Left ventricle myocardium superior (tissue), 1 donor: ENCODE measurements at places on chromosomes 1 and 21.

DNA sequence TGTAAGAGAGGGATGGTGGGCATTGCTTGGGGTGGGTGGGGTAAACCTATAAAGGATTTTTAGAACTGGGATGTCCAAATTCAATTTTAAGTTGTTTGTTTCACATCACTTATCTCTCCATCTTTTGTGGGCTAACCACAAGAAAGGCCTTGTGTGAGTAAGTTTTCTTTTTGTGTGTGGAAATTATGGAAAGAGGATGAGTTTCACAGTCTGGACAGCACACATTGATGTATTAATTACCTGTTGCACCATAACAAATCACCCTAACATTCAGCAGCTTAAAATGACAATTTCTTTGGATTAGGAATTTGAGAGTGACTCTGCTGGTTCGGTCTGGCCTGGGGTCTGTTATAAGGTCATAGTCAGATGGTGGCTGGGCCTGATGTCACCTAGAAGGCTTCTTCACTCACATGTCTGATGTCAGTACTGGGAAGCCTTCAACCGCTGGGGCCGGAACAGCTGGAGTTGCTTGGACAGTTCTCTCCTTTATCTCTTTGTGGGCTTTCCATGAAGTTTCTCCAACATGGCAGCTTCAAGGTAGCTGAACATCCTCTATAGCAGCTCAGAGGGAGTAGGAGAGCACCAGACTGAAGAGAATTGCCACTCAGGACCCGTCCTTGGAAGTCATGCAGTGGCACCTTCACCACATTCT lies 2.0 kb upstream of the COL9A2 start:
- no peak for DNase-seq

DNA sequence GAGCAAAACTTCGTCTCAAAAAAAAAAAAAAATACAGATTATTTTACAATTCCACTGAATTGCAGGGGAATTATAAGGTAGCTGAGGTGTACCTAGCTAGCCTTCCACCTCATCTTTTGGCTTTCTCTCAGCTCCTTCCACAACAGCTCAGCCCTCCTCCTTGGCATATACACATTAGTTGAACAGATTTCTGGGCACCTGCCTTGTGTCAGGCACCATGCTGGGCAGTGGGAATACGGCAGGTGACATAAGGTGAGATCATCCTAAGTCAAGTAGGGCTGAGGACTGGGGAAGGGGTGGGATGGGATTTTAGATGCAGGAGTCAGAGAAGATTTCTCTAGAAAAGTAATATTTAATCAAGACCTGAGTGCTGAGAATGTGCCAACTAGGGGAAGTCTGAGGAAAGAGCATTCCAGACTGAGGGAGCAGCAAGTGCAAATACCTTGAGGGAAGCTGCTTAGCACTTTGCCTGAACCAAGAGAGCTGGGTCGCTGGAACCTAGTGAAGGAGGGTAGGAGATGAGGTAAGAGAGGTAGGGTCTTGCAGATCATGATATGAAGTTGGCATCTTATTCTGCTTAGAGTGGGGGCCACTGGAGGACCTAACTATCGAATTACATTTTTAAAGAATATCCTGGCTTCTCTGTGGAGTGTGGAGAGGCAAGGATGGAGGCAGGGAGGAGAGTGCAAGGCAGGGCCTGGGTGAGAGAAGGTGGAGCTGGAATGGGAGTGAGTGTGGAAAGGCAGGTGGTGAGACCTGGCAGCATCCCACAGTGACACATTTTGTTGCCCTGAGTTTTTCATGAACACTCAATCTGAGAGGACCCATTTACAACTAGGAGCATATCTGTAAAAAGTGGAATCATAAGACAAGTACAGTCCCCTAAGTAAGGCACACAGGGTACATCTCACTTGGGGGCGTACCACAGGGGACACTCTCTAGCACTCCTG lies 28.2 kb downstream of the LAMC2 start:
- DNase-seq = no peak

DNA sequence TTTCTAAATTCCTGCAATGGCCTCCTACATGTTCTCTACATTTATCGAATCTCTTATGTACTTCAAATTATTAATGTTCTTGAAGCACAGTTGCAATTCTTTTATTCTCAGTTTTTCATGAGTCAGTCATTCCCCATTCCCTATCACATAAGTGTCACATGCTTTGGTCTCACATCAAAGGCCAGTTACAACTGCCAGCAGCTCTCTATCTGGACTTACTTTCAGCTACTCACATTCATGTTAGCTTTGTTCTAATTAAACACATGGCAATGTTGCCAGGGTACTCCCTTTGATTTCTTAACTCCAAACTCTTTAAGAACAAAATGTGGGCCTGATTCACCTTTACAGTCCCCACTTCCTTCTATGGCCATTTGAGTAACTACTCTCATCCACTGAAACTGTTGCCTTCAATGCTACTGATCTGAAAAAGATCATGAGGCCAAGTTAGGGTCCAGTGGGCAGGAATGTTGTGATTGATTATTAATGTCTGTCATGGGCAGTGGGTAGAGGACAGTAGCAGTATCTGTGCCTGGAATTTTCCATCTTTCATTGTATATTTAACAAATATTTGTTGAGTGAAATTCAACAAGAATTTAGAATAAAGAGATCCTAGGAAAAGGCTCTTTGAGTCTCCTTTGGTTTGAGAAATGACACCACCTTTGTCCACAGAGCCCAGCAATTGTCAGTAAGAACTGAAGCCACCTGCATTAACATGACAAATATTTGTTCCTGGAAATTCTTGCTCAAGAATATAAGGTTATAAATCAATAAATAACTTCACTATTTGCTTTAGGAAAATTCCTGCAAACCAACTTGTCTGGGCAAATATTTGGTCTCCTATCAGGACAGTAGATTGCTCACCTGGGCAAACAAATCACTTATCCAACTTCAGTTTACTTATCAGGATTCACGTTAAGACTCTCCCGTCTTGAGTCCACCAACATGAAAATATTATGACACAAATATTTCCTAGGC lies 153.6 kb upstream of the SAMSN1 start:
- no peak for DNase-seq

- DNase-seq = no peak
Observed at GRCh38 chr1:154198756-154199562, 7.1 kb upstream of the TPM3 start.

DNA sequence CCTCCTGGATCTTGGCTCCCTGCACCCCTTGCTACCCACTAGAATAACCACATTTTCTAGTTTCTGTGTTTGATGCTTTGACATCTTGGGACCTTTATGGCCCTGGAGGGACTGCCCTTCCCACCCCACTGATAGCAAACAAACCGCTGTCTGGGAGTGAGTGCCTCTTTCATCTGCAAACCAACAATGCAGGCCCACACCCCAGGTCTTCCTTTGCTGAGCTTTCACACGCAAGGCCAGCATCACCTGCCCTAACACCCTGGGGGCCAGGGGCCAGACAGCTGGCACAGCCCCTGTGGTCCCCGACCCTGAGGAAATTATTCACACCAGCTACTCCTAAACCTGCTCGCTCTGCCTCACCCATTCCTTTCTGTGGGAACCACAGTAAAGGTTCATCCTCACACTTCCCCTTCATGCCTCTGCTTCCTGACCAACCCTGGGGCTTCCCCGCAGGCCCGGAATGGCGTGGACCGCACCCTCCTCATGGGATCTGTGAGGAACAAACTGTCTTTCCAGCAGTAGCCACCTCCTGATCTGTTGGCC lies 15.4 kb downstream of the SLC2A7 start:
- peak; percentile 63 for DNase-seq

GRCh38 chr1:41862384-41863221 lies 56.1 kb downstream of the HIVEP3 start:
- DNase-seq = no peak

- DNase-seq = no peak
Observed at GRCh38 chr1:219322766-219323165, 149.1 kb downstream of the LYPLAL1 start.

DNA sequence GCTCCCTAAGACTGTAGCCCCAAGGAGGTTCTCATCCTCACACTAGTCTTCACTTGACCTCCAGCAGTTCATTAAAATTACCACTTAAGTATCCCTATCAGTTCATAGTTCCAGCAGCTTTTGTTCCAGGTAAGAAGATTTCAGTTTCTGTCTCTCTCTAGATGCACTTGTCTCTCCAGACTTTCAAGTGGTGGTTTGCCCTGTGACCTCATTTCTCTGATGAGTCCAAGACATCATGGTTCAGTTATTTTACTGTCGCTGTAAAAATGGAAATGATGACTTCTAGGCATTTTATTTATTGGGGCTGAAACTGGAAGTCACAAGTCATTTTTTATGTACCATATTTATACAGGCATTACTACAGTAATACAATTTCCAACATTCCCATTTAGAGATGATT lies 17.9 kb upstream of the RGS18 start:
- DNase-seq = no peak

GRCh38 chr21:27108228-27108627 lies 141.3 kb upstream of the ADAMTS5 start:
- DNase-seq = no peak

- peak; percentile 47 for DNase-seq
Observed at GRCh38 chr1:206935491-206936067, 10.7 kb downstream of the PIGR start.

GRCh38 chr1:206716870-206717673 lies 32.4 kb downstream of the MAPKAPK2 start:
- no peak for DNase-seq

DNA sequence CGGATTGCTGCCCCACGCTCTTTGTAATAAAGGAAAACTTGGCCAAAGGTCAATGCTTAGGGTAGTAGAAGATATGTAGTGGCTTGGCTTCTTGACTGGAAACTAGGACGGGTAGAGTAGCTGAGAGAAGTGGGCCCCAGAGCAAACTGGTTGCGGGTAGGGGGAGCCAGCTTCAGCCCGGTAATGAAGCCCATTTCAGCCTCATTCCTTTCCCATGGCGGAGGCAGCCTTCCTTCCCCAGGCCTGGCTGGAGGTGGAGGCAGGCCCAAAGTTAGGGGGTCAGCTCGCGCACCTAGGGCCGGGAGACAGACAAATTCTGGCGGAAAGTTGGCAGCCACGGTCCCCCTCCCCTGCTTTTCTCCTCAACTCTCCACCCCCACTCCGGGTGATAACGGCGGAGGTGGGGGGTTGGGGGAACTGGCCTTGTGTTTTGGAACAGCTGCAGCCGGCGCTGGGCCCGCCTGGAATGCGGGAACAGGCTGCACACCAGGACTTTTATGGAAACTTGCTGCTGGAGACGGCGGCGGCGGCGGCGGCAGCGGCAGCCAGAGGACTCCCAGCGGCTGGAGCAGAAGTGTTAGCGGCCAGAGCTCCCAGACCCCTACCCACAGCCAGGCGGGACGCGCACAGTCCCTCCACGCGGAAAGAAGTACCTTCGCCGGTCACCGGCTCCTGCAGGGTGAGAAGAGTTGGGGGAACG lies at the start of gene NEXN:
Gene NEXN, plus strand, starts transcription at position 544 of the 700 bp plus-strand sequence. CDS start 27,483 bp downstream, outside the sequence.
- DNase-seq = peak; percentile 94

DNA sequence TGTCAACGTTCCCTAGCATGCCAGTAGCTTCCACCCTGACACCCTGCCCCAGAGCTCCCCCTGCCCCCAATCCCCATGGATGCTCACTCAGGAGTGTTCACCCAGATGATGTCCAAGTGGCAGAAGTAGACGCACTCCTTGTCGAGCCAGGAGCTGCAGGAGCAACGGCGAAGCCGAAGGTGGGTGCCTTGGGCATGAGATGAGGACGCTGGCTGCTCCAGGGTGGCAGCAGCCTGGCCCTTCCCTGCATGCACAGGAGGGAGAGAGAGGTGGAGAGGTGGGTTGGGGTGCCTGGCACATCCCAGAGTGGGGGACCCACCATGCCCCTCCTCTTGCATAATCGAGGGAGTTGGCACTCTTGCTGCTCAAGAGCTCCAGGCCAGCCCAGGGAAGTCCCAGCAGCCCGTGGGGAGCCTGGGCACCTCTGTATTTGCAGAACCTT lies 502 bp downstream of the EDN2 start:
- no peak for DNase-seq

DNA sequence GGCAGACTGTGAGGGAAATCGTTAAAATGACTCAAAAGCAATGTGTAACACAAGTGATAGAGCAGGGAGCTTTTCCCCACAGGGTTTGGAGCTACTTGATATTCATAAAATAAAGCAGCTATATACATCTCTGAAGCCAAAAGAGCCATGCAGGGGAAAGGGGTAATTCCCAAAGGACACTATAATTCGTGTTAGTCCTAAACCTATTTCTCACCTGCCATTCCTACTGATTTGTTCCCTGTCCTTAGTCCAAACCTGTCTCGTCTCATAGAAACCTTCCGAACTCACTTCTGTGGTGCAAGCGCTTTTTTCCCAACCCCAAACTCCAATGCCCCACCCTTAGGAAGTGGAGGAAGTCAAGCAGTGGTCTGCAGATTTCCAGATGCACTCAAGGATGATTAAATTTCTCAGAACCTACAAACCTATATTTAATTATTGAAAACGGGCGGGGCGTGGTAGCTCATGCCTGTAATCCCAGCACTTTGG lies 946 bp upstream of the HNRNPR start:
- no peak for DNase-seq

DNA sequence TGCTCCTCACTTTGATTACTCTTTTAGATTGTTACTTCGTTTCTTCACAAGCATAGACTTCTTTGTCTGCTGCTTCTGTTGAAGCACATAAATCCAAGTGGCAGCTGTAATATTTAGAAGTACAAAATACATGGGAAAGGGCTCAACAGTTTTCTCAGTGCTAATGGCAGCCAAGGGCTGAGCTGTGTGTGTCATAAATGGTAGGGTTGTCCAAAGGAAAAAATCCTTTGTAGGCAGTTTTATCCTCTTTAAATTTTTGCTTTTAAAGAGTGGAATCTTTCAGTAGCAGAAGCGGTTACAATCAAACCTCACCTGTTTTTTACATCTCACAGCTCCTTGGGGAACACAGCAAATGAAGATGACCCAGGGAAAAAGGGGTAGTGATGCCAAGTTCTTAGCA lies 650.8 kb downstream of the PLPP3 start:
- no peak for DNase-seq

- DNase-seq = no peak
Observed at GRCh38 chr1:161382214-161383019, 14.7 kb upstream of the CFAP126 start.

DNA sequence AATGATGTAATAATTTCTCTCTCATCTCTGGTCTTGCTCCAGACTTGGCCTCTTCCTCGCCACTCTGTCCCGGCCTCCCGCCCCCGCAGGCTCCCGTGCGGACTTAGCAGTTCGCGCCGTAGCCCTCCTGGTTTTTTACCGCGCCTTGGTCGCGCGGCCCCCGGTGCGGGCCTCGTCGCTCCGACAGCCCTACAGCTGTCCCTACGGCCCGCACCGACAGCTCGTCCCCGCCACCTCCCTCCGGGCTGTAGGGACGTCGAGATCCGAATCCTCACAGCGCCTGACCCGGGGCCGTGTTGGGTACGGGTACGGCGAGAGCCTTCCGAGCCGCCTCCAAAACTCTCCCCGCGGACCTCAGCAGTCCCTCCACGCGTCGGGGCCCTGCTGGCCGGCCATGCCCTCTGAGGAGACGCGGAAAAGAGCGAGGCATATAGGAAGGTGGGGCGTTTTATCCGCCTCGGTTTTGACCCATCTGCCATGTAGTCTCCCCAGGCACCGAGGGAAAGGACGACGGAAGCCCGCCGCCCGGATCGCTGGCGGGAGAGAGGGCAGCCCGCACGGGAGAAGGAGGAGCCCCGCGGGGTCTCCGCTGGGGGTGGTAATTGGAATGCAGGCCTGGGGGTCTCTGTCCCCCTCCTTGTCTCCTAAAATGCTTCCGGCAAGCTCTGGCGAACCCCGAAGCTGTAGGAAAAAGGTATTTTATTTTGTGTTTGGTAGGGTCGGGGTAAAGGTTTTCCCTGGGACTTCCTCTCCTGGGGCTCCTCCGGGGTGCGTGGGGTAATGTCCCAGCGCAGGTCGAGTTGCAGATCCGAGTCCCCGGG lies 3.3 kb downstream of the LHX4 start:
- DNase-seq = no peak
